Stimulated activated CD4-positive, alpha-beta T cell treated with anti-CD3 and anti-CD28 coated beads, Interleukin-1b, Interleukin-23, amount 100 ng/mL, for 1 hour (primary cell): ENCODE measurements at places on chromosomes 3 and 15.

GRCh38 chr3:167198949-167199600, 181.0 kb downstream of the ZBBX start:
- no peak for DNase-seq

DNA sequence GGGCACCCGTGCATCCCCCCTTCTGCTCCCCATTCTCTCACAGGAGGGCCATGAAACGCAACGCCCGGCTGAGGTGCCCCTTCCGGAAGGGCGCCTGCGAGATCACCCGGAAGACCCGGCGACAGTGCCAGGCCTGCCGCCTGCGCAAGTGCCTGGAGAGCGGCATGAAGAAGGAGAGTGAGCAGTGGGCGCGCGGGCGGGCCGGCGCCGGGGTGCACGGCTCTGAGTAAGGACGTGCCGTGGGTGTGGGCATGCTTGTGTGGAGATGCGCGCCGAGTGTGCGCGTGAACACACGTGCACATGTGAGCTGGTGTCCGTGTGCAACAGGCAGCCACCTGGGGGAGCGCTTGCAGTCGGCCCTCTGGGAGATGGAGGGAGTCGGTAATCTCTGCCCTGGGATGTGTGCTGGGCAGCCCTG, 28.1 kb downstream of the NR1I2 start:
- DNase-seq = peak; percentile 38

DNA sequence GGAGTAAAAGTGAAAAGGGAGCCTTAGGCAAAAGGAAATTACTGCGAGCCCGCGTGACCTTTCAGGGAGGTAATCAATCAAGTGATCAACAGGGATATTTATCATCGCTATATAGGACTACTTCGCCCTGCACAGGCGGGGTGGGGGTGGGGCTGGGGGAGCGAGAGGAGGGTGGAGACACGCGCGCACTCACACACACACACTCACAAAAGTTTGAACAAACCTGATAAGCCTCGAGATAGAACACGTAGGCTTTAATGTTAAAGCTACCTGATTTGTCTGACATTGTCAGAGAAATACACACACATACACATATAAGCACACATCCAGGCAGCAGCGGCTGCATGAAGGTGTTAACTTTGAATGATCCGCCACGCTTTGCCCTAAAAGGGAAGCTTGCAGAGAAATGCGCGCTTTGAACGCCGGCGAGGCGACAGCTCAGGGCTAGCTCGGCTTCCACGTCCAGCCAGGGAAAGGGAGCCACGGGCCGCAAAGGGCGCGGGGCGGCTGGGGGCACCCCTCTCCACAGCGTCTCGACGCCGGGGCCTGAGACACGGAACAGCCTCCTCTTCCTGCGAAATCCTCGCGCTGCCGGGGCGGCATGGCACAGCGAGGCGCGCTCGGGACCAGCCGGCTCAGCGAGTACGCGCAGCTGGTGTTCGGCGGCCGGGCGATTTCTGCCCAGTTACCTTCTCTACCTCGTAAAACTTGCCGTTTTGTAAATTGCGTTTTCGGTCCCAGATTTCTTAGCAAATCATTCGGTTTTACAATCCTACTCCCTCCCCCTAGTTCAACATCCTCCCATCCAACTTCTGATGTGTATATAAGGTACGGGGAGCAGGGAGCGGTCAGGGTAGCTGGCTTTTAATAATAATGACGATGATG, 4.8 kb upstream of the MECOM start:
- no peak for DNase-seq

- no peak for DNase-seq
Measured at GRCh38 chr3:179840985-179841384, 188.1 kb downstream of the USP13 start.

- no peak for DNase-seq
Measured at GRCh38 chr15:25731411-25731810, 131.7 kb downstream of the ATP10A start.

DNA sequence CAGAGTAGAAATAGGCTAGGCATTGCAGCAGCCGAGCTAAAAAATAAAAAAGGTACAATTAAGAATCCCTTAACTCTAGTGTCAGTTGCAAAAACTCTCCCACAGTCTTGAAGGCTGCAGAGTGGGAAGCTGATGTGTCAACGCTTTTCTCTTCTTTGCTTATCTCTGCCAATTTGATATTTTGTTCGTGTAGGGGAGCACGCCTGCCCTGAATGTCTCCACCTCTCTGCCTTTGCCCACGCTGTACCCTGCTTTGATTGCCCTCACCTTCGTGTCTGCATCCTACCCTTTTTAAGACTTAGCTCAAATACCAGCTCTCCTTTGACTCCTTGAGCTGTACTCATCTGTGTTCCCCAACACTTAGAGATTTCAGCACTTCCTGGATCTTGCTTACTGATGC, 155.4 kb upstream of the CADPS start:
- no peak for DNase-seq

DNA sequence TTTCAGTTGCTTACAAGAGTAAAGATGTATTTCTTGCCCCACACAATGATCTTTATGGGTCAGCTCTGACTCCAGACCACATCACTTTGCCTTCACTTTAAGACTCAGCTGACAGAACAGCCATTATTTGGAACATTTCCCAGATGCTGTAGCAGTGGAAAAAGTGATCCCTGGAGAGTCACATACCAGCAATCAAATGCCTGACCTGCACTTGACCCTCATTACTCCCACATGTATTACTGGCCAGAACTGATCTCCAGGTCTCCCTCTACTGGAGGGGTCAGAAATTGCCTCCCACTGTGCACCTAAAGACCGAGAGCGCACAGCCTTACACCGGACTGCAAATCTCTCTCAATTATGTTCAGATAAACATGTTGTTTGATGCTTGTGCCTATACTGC, 88.6 kb upstream of the ZNF385D start:
- no peak for DNase-seq
